ENCODE measurements at places on chromosomes 5 and 9.

- DNase-seq: no peak
These were observed 47.7 kb downstream of the ATG10 start for GRCh38 chr5:82019342-82020138.

DNA sequence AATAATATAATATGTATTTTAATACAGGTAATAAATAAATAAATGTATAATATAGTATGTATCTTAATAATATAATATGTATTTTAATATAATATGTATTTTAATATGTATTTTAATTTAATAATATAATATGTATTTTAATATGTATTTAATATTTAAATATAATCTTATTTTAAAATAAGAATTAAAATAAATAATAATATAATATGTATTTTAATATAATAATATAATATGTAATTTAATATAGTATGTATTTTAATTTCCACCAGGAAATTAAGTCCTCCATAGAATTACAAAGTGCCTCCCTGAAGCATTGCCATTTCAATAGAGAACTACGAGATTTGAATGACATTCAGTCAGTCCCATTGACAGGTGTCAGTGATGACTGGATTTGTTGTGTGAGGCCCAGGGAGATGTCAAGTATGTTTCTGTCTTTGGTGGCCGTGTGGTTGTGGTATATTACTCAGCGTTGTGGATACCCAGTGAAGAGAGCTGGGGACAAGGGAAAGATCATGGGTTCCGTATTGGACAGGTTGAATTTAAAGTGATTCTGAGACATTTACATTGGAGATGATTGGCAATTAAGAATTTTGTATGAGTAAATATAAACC, 14.2 kb upstream of the C5orf46 start:
- no peak for DNase-seq

GRCh38 chr5:74198156-74198555, 442.4 kb downstream of the ENC1 start:
- DNase-seq: no peak

DNA sequence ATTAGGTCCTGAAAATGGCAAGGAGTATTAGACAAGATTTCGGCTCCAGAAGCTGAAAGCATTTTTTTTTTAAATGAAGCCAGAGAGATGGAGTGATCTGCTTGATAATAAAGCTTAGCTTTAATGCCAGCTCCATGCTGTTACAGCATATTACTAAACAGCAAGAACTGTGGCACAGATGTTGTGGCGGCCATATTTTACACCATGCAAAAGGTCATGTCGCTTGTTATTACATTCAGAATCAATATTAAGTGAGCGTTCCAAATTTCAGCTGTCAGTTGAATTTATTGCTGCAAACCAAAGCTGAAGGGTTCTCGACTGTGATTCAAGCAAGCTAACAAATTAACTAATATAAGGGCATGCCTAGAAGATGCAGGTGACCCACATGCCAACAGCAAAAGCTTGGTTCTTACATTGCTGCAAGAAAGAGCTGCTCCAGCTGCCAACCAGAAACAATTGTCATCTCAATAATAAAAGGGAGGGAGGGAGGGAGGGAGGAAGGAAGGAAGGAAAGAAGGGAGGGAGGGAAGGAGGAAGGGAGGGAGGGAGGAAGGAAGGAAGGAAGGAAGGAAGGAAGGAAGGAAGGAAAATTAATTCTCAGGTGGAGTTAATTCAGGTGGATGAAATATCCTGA, 517.7 kb upstream of the WWC1 start:
- DNase-seq: no peak

DNA sequence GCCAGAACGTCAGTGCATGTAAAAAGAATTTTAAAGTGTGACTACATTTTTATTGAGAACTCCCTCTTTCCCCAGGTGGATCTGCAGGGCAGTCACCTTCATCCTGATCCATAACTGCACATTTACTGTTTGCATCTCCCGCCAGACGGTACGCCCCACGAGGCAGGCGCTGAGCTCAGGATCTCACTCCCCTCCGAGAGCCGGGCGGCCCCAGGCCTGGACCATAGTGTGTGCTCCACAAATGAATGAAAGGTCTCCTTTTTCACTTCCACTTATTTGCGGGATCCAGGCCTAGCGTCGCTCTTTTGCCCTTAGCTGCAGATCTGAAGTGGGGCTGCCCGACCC, 378 bp downstream of the DROSHA start:
- no peak for DNase-seq

DNA sequence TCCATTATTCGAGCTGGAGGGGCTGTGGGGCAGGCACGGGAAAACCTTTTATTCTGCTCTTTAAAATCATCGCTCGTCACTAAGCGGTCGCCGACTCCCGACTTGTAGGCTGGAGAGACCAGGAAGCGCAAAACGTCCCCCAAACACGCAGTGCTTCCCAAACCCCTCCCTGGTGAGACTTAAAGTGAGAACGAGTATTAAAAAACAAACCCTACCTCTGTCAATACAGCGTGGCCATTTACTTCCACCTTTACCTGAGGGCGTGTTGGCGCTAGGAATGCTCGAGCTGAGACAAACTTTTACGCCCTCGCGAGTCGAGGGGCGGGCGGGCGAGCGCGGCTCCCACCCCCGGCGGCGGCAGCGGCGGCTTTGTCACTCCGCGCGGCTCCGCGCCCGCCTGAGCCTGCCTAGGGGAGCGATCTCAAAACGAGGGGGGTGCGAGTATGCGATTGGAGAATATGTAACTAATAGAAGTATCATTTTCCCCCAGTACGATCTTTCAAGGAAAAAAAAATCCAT, at the start of gene NR2F1-AS1:
Gene NR2F1-AS1 (minus strand): TSS at position 293 of the 519 bp plus-strand sequence.
- no peak for DNase-seq
